ENCODE measurements at places on chromosomes 1 and 21.

GRCh38 chr1:195886000-195886399, 722.2 kb downstream of the KCNT2 start:
- DNase-seq: no peak

DNA sequence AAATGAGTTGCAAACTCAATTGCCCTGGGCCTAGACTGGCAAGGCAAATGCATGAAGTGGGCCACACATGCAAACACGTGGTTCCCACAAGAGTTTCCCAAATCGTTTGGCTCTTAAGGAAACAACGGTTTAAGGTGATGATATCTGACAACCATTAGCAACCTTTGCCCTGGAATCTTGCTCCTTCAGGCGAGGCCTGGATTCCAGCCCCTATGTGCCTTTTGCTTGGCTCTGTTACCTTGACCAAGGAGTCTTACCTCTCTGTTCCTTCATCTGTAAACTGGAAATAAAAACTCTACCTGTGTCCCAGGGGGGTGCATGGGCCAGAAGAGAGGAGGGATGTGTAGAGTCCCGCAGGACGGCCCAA, 72.1 kb upstream of the CASZ1 start:
- DNase-seq: no peak

DNA sequence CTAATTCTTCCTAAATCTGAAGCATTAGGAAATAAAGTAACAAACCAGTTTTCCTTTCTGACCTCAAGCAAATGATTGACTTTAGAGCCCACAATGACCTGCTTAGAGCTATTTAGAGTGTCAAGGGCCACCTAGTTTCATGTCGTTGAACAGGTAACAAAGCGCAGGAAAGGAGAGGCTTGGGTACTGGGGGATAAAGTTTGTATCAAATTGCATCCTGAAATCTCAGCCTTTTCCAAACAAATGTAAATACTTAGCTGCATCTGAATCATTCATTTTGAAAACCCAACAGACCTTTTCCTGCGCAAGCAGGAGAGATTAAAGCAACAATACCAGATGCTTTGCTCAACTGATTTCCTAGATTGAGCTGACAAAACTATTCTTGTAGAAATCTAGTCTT, 121.2 kb downstream of the NRIP1 start:
- no peak for DNase-seq

- DNase-seq: no peak
Measured at GRCh38 chr1:95323123-95323522, 89.1 kb downstream of the RWDD3 start.

GRCh38 chr1:14597343-14598006, 1.0 kb upstream of the KAZN start:
- DNase-seq: no peak

- no peak for DNase-seq
Measured at GRCh38 chr1:92473781-92474495, 12.8 kb downstream of the GFI1 start.

GRCh38 chr1:186888367-186888766, 59.6 kb downstream of the PLA2G4A start:
- DNase-seq: no peak

- DNase-seq: no peak
Measured at GRCh38 chr1:69272684-69273083, 295.0 kb upstream of the LRRC7 start.

GRCh38 chr21:42479582-42479981, 16.4 kb downstream of the RSPH1 start:
- no peak for DNase-seq

All from stimulated activated CD4-positive, alpha-beta T cell treated with anti-CD3 and anti-CD28 coated beads, TNF-alpha, amount 100 ng/mL, for 4 hours (primary cell).